ENCODE measurements at places on chromosomes 12 and 14.
A peak's percentile ranks its signal among the peaks of the same experiment; 100 is the strongest.

DNA sequence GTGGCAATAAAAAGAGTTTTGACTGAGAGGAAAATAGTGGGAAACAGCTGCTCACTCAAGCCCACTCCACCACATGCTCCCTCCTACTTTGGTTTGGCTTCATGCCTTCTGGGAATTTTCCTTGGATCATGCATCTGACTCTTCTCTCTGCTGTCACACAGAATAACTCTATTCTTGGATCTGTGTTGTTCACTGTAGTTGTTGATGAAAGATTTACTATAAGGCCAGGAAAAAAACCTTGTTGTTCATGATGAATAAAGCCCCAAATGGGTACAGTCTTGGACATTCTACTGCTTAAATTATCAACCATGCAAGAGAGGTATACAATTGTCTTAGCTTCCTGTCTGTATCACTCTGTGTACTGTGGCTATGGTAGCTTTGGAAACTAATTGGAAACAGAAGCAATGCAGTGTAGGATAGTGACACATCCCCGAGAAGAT, 70.5 kb downstream of the TMX1 start:
- no peak for DNase-seq

DNA sequence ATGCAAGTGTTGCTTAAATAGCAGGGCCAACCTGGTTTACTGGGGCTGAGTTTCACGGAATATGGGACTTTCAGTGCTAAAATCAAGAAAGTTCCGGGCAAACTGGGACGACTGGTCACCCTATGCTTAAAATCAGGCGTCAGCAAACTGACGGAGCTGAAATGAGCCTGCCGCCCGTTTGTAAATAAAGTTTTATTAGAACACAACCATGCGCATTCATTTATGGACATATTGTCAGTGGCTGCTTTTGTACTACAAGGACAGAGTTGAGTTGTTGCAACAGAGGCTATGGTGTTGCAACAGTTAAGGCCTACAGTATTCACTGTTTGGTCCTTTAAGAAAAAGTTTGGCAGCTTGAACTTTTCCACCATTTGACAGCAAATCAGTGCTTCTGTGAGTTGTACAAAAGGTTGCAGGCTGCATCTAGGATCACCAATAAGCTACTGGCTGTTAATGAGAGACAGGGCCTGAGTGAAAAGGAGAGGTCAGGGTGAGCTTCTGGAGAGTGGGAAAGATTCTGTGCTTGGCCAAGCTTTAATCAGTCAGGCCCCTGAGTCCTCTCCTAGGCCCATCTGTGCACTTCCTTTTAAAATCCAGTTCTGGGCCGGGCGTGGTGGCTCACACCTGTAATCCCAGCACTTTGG, 13.3 kb downstream of the SELPLG start:
- DNase-seq, result no peak

- no peak for DNase-seq
Measured at GRCh38 chr12:94898388-94898787, 105.1 kb downstream of the NDUFA12 start.

GRCh38 chr14:32150392-32150791, 51.5 kb upstream of the RNU6-7 start:
- no peak for DNase-seq

- DNase-seq, result no peak
Measured at GRCh38 chr12:124236625-124237031, 58.3 kb upstream of the RFLNA start.

DNA sequence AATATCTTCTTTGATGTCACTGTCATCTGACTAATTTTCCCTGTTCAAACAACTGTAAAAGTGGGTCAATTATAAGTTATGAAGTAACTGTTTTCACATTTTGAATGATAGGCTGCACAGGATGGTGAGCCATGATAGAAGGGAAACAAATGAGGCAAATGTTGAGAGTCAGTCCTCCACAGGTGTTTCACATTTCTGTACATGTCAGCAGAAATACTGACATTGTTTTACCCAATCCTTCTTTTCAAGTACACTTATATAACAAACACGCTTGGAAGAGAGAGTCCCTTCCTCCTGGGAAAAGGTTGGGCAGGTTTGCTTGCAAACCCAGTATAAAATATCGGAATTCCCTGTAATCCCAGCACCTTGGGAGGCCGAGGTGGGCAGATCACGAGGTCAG, 1251.5 kb downstream of the SLC16A7 start:
- no peak for DNase-seq

GRCh38 chr12:67630373-67631088, 18.0 kb upstream of the DYRK2 start:
- DNase-seq, result peak; percentile 16

DNA sequence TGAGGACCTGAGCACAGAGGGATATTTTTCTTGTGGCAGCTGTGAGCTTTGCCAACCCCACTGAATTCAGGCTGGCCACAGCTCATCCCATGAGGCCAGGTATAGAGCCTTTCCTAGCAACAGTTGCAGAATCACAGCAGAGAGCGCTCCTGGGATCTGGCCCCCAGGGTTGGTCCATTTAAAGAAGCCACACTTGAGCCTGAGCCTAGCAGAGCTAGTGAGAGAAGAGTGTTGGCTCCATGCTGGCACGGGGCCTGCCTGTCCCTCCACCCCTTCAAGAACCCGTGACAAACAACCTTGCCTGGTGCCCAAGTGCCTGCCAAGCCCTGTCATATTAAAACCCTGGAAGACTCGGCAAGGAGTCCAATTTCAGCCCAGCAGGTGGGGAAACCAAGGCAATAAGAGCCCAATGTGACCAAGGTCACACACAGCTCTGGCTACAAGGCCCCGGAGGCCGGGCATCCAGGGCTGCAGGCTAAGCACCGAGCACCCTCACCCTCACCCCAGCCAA, 91.6 kb downstream of the LRRC74A start:
- no peak for DNase-seq

DNA sequence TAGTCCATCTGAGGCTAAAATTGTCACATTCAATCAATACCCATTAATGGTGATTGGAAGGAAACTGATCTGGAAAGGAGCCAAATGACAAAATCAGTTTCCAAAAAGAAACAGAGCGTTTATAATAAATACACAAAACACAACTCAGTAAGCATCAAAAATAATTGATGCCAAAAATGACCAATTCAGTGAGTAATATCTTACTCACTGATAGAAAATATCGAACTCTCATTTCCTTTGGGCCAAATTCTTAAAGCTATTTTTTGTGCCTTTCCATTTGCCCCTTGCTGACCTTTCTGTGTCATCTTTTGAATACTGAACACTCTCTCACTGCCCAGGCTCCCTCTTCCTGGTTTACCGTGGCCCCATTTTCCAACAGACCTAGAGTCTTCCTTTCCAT, 22.5 kb upstream of the ATP2B1 start:
- DNase-seq, result no peak

DNA sequence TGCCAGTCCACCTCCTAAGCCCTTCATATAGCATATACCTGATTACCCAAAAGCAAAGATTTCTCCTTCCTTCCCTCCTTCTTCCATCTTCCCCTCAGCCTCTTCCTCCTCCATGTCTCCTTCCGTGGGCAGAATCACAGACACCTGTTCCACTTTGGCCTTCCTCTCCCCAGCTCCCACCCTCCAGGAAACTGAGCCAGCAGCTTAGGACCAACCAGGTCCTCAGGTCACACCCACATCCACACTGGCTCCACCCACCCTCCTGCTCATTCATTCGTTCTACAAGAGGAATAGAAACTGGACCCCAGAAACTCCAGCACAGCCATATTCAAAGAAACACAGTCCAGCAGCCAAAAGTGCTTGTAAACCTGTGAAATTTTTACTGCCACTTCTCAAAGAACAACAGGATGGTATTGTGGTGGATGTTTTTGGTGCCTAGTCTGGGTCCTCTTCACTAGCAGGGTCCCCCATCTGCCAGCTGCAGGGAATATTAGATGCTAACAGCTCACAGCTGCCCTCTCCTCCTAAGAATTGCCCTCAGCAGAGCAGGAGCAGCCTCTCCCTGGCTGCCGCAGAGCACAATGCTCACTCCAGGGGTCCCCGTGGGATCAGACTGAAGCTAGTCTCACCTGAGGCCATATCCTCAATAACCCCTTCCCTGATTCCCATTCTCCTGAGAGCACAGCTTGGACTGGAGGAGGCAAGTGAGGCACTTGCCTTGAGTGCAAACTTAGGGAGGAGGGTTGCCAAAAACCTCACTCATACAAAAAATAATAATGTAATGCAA, 18.4 kb downstream of the CMKLR1 start:
- no peak for DNase-seq

- peak; percentile 56 for DNase-seq
Measured at GRCh38 chr12:55927588-55928502, at the start of gene PYM1. TSS of gene PYM1 (minus strand) at chr12:55927894. CDS start at chr12:55927761, 133 bp downstream.

DNA sequence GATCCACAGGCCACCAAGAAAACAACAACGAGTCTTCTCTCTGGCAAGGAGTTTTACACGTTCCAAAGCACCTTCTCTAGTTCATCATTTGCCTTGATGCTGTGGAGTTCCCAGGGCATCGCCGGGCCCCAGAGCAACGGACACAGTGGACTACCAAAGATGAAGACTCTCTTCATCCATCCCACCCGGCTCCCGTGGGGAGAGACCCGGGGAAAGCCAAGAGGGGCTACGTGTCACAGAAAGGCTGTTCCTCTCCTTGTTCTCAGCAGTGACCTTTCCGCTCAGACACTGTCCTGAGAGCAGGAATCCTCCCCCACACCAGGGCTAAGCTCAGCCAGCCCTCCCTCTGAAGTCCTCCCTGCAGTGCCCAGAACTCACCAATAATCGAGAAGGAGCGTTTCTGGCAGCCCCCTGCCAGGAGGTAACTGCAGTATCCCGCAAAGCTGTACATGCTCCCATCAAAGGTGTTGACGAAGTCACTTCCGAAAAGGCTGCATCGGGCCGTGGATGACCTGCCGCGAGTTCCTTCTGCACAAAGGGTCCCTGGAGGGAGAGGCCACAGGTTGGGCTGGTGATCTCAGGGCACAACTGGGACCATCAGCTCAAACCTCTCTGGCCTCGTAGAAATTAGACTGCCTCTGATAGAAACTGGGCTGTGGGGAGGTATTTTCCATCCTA, 3.5 kb downstream of the VWF start:
- DNase-seq, result no peak

- DNase-seq, result no peak
Measured at GRCh38 chr14:77085538-77085937, 12.5 kb upstream of the CIPC start.

DNA sequence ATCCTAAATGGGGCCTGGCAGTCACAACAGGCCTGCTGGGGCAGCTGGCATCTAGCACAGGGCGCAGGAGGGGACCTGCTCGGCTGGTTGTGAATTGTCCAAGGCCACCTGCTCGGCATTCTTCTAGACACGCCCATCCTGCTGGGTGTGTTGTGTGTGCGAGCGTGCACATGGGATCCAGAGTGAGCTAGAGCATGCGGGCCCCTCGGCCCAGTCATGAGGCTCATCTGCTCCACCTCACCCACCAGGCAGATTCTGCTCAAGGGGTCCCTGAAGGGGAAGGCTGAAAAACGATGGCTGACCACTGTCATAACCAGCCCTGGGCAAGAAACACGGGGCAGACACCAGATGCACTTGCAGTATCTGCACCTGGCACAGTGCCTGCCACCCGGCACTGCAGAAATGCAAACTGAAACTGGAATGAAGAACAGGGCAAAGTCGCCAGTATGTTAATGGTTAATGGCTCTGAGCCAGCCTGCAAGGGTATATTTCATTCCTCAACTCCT, 31.8 kb downstream of the MAX start:
- DNase-seq, result no peak

- no peak for DNase-seq
Measured at GRCh38 chr14:94176808-94177207, 2.7 kb downstream of the PPP4R4 start.

DNA sequence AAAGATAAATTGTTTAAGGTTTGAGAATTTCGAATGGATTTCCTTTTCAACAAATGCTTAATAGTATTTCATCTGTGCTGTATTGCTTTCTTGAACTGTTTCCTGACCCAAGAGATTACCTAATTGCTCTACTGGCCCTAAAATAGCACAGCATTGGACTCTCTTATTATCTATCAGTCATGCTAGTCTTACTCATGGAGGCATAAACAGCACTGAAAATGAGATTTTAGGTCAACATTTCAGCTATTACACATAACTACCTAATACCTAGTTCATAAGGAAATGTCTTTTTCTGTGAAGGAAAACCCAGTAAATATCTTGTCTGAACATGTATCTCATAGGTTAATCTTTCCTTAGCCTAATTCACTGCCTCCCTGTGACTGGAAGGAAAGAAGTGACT, 4.3 kb upstream of the ABCD2 start:
- no peak for DNase-seq

GRCh38 chr12:57552835-57553313, 3.0 kb downstream of the KIF5A start:
- DNase-seq, result no peak

GRCh38 chr12:59429766-59430165, 166.1 kb upstream of the SLC16A7 start:
- no peak for DNase-seq

DNA sequence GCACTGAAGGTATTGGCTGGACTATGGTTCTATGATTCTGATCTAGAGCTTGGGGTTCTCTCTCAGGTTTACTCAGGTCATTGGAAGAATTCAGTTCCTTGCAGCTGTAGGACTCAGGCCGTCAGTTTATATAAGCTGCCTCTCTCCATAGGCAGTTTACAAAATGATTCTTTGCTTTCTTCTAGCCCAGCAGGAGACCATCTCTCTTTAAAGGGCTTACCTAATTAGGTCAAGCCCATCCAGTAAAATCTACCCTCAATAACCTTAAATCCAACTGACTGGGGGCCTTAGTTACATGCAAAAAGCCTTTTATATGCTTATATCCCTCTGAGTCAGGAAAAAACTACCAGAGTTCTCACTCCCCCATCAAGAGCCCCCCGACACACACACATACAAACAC, 80.5 kb upstream of the GARIN6 start:
- no peak for DNase-seq

DNA sequence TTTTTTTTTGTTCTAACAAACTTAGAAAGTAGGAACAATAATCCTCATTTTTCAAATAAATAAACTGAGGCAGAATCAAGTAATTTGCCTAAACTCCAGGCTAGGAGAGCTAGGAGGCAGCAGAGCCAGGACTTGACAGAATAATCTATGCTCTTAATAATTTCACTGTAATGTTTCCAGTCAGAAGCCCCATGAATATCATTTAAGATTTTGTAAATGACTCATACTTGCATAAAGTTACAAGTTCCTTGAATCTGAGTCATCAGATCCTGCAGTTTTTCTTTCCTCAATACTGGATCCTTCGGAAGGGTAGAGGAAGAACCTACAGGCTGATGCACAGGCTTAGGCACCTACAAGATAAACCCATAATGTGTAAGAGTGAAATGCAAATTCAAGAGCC, 29.0 kb downstream of the CAPRIN2 start:
- DNase-seq, result no peak

DNA sequence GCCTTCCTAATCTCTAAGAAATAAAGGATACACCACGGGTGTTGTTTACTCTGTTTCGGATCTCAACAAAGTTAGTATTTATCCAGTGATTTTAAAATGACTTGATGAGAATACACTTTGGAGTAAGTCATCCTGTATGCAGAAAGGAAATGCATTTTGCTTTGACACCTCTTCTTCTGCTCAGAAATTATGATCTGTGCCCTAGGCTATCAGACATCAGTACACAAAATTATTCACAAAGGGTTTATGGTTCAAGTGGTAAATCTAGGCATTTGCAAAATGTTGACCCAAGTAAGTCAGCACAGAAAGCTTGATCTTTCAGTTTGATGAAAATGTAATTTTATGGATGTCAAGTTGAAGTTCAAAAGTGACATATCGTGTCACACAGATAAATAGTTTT, 248.5 kb downstream of the ATP23 start:
- no peak for DNase-seq

- DNase-seq, result no peak
Measured at GRCh38 chr12:41635626-41636364, 447.7 kb downstream of the PDZRN4 start.

- no peak for DNase-seq
Measured at GRCh38 chr14:93941293-93941910, 14.3 kb downstream of the FAM181A start.
